ENCODE measurements at places on chromosomes 6 and 20. TPM values are rescaled to one million over a fixed set of nuclear protein-coding genes. Genes with fewer than 3 reads are reported as not detected.
A peak's percentile ranks its signal among the peaks of the same experiment; 100 is the strongest.

GRCh38 chr6:36025260-36025931 lies 955 bp upstream of the SLC26A8 start:
- H3K27ac ChIP-seq: no peak overlapping the region
- no peak for DNase-seq
- H3K27me3 ChIP-seq: no peaks in the 10 kb centered on the region

BMP5 gene
- 0.20 TPM for total RNA-seq

DEFB119 gene
- not detected for total RNA-seq

MAS1L gene
- not detected for total RNA-seq

IMPG1 gene
- total RNA-seq: not detected

DNA sequence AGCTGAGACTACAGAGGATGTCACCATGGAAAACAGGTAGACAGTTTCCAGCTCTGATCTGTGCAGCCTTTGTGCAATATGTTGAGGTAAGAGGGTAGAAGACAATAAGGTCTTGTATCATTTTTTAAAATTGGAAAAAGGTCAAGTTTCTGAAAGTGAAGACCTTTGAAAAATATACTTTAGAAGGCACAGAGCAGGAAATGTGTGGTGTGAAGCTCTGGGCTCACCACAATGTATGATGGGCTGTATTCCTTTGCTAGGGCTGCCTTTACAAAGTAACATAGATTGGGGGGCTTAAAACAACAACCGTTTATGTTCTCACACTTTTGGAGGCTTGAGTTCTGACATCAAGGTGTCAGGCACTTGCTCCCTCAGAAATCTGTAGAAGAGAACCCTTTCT lies 514.3 kb upstream of the JARID2 start:
- peaks cover 53% of the 10 kb centered on the region for H3K4me1 ChIP-seq
- H3K4me3 ChIP-seq: no peak overlapping the region
- H3K27ac ChIP-seq: peak overlapping the region; percentile 99
- no peak for DNase-seq
- no peaks in the 10 kb centered on the region for H3K27me3 ChIP-seq
- H3K36me3 ChIP-seq: no peaks in the 10 kb centered on the region

TRIM31 gene
- total RNA-seq: not detected

SEL1L2 gene
- not detected for total RNA-seq

DNA sequence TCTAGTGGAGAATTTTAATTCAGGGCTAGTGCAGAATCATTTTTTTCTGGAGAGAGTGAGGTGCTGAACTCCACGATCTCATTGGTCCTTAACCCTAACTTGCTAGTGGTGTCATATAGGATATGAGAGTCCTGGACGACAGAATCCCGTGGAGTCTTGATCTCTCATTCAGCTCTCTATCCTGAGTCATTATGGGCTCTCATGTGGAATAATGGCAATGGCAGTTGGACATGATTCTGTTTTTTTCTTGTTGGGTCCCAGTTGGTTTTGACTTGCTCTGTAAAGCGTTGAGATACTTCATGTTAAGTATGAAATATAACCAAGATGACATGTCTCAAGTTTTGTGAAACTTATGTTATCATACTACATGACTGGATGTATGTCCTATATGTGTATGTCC lies 6.3 kb upstream of the RNF144B start:
- H3K27ac ChIP-seq: no peak overlapping the region
- DNase-seq: no peak
- H3K36me3 ChIP-seq: no peaks in the 10 kb centered on the region
- peaks cover 9% of the 10 kb centered on the region for H3K4me1 ChIP-seq
